Stimulated activated CD4-positive, alpha-beta T cell treated with anti-CD3 and anti-CD28 coated beads, Interleukin-1b, Interleukin-23, amount 100 ng/mL, for 1 hour (primary cell): ENCODE measurements at places on chromosomes 7 and 10.

- DNase-seq = no peak
Observed at GRCh38 chr7:138515001-138515528, 55.0 kb downstream of the TRIM24 start.

DNA sequence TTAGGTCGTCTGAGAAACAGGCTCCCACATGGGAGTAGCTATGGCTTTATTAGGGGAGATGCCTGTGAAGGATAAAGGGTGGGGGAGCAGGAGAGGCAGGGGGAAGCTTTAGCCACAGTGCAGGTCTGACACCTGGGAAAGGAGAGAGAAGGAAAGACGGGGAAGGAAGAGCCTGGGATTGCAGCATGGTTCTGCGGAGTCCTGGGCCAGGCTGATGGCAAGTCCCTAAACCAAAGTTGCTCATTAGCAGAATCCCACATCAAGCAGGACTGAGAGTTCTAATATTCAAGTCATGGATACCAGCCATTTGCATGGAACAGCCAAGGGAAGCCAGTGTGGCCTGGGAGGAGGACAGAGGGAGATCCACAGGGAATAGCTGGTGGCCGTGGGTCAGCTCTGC is 414.8 kb downstream of the RPS24 start:
- no peak for DNase-seq

GRCh38 chr7:22566176-22566575 is 66.2 kb upstream of the STEAP1B start:
- no peak for DNase-seq

DNA sequence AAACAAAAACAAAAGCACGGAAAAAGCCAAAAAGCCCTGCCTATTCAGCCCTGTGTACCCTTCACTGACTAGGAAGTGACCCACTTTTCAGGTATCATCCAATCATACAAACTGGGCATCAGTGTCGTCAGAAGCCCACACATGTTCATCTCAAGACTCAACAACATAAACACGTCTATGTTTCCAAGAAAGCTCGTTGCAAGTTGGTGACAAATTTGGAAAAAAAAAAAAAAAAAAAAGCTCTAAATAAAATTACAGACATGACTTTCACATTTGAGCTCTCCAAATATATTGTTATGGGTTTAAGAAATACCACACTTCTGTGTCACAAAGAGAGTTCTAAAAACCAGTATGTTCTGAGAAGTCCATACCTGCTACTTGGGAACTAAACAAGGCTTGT is 204.7 kb upstream of the KLF14 start:
- no peak for DNase-seq

DNA sequence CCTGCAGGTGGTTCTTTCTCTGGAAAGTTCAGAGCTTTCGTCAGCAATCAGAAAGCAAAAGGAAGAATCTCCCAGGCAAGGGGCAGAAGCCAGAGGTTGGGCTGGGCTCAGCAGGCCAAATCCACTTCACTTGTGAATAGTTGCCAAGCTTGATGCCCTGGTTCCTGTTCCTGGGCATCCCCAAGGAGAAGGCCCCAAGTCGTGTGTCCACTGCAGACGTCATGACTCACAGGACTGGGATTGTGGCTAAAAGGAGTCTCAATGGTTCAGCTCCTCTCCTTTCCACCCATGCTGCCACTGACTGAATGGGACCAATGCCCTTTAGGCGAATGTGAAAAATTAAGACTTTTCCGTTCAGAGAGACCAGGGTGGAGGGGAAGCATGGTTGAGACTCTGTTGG is 38.6 kb upstream of the TRIM8 start:
- DNase-seq = no peak

DNA sequence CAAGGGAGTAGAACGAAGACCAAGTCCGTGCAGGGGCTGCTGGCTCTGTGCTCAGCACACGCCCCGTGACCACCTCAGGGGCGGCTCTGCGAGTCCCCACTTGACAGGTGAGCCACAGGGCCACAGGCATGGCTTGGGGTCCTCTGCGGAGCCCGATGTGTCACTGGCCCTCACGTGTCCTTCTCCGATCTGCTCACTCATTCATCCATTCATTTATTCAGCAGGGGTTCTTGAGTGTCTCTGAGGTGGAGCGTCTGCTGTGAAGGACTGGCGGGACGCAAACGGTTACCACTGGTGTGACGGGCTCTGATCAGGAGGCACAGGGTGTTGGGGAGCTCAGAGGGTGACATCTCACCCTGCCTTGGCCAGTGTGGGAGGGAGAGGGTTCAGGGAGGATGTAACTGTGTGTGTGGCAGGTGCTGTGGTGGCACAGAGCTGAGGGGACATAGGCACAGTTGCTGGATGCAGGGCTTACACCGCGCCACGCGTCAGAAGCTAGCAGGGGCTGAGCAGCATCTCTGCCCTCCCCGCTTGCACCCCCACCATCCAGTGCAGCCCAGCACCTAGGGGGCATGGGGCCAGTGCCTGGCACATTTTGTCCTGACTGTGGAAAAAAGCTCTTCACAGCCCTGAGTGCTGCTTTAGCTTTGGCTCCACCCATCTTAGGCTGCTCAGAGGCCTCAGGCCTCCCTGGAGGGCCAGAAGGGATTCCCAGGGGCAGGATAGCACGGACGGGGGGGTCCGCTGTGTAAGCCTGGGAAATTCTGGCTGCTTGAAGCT is 116.8 kb downstream of the LHPP start:
- no peak for DNase-seq

DNA sequence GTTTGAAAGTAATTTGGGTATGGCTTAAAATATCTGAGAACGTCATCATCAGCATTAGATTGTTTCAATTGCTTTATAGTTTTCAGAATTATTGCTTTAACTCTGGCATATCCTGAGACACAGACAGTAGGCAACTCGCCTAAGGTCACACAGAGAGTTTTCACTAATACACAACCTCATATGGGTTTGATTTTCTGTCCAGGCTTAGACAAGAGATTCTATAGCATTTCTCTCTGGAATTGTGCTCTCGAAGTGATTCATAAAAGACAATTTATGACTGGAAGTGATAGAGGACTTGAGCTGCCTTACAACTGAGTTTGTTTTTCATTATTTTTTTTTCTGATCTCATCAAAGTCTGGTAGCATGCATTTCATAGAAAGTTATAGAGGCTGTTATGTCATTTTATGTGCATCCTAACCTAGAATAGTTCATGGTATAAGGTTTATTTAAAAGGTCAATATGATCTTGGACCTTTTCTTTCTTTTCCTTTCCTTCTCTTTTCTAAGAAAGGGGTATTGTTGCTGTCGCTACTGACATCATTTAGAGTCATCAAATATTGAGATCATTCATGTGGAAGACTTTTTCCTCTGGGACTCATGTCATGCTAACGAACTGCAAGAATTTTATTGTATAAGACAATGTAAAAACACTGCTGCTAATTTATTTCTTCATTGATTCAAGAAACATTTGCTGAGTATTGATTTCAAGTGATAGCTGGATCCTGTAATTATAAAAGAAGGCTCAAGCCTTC is 278.2 kb downstream of the PLXDC2 start:
- no peak for DNase-seq

DNA sequence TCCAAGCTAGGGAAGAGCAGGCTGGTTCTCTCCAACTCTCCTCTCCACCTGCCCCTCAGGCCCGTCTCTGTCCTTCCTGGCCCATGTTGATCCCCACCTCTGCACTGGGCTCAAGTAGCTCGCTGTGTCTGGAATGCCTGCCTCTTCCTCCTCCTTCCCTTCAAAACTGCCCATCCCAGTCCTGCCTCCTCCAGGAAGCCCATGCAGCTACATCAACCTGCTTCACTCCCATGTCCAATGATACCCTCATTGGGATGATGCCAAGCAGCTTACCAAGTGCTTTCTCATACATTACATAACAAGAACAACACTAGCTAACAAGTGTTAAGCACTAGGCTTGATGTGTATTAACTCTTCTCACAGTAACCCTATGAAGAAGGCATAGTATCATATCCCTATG is 8.2 kb downstream of the ASB10 start:
- no peak for DNase-seq

DNA sequence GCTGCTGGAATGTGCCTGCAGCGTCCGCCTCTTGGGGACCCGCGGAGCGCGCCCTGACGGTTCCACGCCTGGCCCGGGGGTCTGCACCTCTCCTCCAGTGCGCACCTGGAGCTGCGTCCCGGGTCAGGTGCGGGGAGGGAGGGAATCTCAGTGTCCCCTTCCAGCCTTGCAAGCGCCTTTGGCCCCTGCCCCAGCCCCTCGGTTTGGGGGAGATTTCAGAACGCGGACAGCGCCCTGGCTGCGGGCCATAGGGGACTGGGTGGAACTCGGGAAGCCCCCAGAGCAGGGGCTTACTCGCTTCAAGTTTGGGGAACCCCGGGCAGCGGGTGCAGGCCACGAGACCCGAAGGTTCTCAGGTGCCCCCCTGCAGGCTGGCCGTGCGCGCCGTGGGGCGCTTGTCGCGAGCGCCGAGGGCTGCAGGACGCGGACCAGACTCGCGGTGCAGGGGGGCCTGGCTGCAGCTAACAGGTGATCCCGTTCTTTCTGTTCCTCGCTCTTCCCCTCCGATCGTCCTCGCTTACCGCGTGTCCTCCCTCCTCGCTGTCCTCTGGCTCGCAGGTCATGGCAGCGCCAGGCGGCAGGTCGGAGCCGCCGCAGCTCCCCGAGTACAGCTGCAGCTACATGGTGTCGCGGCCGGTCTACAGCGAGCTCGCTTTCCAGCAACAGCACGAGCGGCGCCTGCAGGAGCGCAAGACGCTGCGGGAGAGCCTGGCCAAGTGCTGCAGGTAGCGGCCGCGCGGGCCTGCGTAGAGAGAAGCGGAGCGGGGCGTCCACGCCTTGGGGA is 645 bp downstream of the SLC26A4 start:
- no peak for DNase-seq

- DNase-seq = no peak
Observed at GRCh38 chr10:132202070-132202970, 15.6 kb downstream of the DPYSL4 start.

DNA sequence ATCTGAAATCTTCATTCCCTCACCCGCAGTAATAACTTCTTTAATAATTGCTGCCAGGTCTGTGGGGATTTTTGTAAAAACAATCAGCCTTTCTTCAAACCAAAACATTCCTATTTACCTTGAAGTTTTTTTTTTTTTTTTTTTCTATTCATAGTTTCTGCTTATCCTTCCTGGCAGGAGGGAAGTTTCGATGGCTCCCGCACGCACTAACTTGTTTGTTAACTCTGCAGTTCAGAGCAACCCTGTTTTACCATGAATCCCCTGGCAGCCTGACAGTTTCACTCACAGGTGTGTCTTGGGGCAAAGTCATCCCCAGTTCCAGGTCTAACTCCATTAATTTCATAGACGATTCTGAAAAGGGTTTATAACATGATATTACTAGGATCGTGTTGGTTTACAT is 149.3 kb downstream of the KLF6 start:
- DNase-seq = no peak

DNA sequence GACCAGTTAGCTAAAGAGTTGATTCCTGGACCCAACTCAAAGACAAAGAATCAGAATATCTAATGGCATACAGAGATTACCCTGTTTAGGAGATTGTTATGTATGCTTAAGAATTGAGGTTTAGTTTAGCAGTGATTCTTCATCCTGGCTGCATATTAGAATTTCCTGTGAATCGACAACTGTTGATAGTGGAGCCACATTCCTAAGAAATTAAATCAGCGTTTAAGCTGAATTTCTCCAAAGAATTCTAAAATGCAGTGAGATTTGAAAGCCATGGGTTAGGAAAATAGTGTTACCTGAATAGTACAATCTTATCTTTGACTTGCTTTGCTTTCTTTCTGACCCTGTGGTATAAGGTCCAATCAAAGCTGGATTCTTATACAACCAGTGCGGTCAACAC is 16.4 kb upstream of the FERD3L start:
- no peak for DNase-seq

GRCh38 chr7:127705461-127705959 is 53.5 kb downstream of the SND1 start:
- no peak for DNase-seq

- DNase-seq = no peak
Observed at GRCh38 chr10:34348917-34349485, 466.1 kb downstream of the PARD3 start.

GRCh38 chr10:118266098-118266748 is 75.9 kb downstream of the FAM204A start:
- DNase-seq = no peak

GRCh38 chr10:110723224-110723891 is 79.2 kb downstream of the RBM20 start:
- DNase-seq = no peak

DNA sequence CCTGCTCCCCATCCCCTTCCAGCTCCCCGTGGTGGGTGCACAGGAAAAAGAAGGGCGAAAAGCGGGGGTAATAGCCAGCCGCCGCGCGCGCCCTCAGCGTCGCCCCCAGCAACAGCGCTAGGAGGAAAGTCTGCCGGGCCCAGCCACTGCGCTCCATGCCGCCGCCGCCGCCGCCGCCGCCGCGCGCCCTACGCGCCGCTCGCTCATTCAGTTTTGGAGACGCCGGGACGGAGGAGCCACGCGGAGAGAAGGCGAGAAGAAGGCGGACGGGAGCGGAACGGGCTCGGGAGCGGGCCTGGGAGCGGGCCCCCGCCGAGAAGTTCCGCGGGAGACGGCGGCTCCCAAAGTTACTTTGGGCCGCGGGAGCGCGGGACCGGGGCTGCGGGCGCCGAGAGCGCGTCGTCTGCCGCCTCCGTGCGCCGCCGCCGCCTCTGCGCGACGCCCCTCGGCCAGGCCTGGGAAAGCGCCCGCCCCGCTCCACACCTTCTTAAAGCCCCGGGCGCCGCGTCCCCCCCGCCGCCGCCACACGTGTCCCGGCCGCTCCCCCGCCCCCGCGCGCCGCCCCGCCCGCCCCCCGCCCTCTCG is at the start of gene RELN:
RELN (minus strand) TSS at position 459 of the 585 bp plus-strand sequence; CDS start at position 157, 302 bp downstream.
- no peak for DNase-seq
